ENCODE measurements at places on chromosomes 12 and 14.

- no peak for DNase-seq
Measured at GRCh38 chr12:24767016-24767415, 181.9 kb downstream of the BCAT1 start.

- no peak for DNase-seq
Measured at GRCh38 chr14:76337635-76338545, 38.0 kb upstream of the ESRRB start.

- DNase-seq = no peak
Measured at GRCh38 chr14:65131301-65131701, 29.0 kb upstream of the MAX start.

- DNase-seq = no peak
Measured at GRCh38 chr12:14308516-14308915, 57.0 kb upstream of the ATF7IP start.

DNA sequence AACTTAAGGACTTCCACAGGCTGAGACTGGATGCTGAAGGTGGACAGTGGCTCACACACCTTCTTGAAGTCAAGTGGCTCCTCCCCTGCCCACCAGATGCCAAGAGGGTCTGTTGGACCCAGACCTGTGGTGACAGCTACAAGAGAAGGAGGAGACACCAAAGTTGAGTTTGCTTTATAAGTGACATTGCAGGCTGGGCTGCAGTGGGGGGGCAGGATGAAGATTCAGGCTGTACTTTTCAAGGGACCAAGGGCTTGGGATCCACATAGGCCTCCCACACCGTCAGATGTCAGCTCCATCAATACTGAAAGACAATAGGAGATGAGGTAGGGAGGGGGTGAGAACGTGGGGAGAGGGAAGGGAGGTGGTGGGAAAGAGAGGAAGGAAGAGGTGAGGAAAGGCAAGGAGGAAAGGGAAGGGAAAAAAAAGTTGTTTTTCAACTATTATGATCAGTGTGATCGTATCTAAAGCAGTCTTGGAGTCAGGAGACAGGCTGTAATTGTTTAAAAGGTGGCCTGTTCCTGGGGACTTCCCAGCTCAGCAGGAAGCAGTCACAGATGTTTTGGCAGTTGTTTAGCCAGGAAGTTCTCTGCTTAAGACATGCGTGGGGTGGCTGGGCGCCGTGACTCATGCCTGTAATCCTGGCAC lies 84.1 kb upstream of the RESF1 start:
- DNase-seq = peak; percentile 55

- DNase-seq = no peak
Measured at GRCh38 chr12:54605138-54605970, 16.9 kb upstream of the PPP1R1A start.

GRCh38 chr12:114166362-114166761 lies 200.2 kb upstream of the RBM19 start:
- DNase-seq = peak; percentile 16

DNA sequence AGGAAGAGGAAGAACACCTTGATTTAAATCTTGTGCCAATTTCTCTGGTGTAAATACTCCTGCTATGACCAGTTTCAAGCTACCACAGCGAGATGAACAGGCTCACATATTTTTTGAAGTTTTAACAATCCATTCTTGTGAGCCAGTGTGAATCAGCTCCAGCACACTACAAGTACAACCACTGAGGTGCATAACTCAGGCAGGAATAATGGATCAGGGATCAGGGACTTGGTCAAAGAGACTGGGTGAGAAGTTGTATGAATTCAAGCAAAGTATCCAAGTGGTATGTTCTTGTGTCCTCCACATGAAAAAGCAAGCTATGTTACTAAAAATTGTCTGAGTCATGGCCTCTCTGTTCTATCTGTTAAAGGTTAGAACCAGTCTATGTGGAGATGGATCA lies 35.2 kb upstream of the KITLG start:
- no peak for DNase-seq

- DNase-seq = no peak
Measured at GRCh38 chr12:11674894-11675390, 25.5 kb downstream of the ETV6 start.

- no peak for DNase-seq
Measured at GRCh38 chr12:21428241-21428640, 9.2 kb upstream of the PYROXD1 start.

DNA sequence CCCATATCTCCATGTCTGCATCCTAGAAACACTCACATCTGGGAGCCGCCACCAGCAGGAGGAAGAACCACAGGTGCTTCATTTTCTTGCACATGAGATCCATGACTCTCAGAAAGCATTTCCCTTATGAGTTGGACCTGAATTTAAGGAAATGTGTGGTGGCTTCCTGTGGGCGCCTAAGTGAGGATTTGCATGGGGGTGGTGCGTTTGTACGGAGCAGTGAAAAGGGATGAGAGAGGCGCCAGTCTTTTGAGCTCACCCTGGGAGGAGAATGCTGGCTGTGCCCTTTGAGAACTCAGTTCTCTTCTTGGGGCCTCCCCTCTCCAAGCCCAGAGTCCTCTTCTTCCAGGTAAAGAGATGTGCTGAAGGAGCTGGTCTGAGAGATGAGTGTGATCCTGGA lies 895.7 kb downstream of the TMEM121 start:
- no peak for DNase-seq

- DNase-seq = no peak
Measured at GRCh38 chr12:3124917-3125316, 47.7 kb downstream of the TSPAN9 start.

- no peak for DNase-seq
Measured at GRCh38 chr12:89355243-89356068, 3.2 kb upstream of the DUSP6 start.

GRCh38 chr14:54893151-54893760 lies 9.4 kb downstream of the GCH1 start:
- DNase-seq = no peak

- no peak for DNase-seq
Measured at GRCh38 chr12:27802511-27802910, 22.5 kb upstream of the MANSC4 start.

DNA sequence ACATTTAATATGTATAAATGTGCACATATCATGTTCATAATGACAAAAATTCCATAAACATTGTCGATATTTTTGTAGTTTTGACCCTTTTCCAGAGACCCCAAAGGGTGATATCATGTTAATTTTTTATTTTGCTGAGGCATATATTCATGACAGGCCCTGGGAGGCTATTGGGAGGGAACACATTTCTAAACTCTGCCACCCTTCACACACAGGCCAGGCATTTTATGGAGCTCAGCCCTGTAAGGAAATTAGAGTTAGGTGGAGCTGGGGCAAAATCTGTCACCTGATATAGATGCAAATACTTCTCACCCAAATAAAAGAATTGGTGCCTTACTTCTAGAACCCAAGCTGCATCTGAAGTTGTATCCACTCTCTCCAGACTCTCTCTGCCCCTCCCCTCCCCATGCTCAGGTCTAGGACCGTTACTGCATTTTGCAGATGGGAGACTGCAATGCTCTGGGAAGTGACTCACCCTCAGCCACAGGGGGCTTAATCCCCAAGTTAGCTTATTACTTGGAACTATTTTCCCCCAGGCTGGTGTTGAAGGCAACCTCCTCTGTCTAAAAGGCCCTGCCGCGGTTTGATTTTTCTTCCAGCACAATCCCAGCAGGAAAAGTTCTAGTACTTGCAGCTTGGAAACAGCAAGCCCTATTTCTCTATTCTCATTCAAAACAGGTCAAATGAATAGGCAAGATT lies 238.9 kb downstream of the EMP1 start:
- DNase-seq = no peak

GRCh38 chr12:53644133-53644532 lies 18.0 kb upstream of the ATF7 start:
- no peak for DNase-seq

DNA sequence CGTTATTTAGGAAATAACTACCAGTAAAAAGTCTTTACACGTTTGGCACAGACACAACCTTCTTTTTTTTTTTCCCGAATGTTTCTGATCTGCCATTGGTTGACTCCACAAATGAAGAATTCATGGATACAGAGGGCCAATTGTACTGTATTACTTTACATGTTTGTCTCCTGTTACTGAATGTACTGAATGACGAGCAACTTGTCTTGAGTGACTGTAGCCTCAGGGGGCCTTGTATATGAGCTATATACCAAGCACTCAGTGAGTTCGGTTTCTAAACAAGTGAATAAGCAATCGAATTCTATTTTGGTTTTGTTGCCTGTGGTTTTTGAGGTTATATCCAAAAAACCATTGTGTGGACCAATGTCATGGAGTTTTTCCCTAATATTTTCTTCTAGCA lies 480.0 kb upstream of the SYT1 start:
- no peak for DNase-seq

DNA sequence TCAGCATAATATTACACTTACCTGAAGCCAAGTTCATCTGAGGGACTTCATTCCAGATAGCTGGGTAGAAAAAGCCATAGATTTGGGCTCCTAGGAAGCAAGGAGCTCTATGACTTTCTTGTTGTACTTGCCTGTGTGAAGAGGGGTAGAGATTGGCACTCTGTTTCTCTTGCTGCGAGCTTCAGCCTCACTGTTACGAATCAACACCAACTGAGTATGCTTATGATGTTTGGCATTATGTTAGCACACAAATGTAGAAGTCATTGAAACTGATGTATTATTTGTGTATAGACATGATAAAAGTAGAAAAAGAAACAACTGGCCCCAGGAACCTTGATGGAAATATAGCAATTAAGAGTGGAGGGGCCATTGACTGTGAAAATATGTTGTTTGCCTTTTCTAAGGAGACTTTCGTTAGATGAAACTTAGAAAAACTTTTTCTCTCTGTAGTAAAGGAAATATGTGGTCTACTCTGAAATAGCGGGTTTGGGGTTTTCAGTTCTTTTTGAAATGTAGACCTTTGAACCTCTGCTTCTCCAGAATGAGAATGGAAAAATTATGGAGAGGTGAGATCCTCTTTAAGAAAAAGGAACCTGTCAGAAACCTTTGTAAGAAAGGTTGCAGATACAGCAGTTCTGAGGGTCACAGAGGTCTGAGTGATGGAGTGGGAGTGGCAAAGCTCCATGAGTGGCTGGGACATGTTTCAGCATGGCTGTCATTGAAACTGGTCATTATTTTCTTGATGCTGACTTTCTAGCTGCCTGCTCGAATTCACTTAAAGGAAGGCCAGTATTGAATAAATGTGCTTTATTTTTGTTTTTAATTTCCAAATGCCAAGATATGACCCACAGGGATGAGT lies 159.9 kb downstream of the GCH1 start:
- no peak for DNase-seq

GRCh38 chr12:129937426-129937825 lies 33.6 kb upstream of the TMEM132D start:
- no peak for DNase-seq

- DNase-seq = no peak
Measured at GRCh38 chr14:100406505-100407131, 83.5 kb downstream of the SLC25A47 start.

- DNase-seq = no peak
Measured at GRCh38 chr14:68602507-68602906, 190.4 kb downstream of the ZFP36L1 start.

DNA sequence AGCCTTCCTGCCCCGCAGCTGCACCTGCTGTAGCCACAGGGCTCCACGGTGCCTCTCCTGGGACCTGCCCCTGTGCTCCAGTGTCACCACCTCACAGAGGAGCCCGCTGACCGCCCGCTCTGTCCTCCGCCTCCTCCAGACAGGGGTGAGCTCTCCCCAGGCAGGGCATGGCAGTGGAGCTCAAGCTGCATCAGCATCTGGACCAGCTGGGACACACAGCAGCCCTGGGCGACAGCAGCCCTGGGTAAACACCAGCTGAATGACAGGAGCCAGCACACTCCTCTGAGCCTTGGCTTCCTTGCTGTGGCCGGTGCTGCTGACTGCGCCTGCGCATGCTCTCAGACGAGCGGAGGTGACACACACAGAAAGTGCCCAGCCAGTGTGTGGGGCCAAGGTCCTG lies 22.0 kb downstream of the CHGA start:
- DNase-seq = no peak

DNA sequence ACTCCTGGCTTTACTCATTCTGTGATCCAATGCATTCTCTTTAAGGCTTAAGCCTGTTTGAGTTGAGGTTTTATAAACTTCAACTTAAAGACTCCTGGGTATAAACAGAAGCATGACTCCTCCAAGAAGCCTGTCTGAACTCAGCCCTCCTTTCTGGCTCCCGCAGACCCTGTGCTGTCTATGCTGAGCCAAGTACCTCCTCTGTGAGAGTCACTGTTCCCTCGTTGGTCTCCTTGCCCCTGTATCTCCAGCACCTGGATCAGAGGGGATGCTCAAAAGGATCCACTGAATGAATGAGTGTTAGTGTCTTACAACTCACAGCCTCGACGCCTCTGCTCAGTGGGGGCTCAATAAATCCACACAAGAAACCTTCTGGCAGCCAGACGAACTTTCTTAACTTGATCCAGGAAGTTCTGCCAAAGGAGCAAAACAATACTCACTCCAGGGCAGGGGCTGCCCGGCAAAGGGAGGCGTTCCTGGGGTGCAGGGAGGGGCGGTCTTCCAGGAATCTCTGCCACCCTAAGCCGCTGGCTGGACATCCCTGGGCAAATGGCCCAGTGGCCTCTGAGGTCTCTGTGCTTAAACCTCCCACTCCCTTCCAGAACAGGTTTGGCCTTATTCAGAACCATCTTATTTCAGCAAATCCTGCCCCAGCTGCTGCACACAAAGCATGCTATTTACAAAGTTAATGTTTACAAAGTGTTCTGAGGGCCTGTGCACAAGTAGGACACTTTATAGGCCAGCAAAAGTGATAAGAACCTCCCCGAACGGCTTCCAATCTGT lies 32.9 kb downstream of the MAP1LC3B2 start:
- peak; percentile 72 for DNase-seq

DNA sequence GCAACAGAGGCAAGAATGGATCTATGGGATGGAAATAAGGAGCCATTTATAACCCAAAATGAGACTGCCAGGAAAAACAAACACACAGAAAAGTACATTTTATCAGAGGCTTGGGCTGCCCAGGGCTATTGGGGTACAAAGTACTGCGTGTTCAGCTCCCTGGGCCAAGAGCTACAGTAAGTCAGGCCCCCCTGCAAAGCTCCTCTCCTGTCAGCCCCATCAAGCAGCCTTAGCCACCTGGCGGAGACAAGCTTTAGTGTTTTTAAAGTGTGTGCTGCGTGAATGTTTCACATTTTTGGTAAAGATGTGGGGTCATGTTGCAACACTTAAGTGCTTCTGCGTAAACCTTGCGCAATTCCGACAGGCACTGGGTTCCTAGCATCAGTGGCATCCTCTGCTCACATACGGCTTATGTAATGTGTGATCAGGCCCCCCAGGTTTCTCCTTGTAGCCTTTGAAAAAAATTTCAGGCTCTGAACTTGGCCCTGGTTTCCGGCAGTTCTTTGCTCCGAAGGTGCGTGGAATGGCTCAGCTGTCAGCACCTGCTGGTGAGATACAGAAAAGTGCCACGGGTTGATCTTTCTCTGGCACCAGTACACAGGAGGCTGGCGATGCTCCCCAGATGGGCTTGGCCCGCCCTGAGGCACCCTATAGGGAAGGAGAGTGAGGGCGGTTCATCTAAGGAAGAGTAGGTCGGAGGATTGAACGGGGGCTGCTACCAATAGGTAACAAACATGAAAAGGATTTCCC lies 198.7 kb upstream of the EEA1 start:
- DNase-seq = peak; percentile 37

- DNase-seq = no peak
Measured at GRCh38 chr14:66015071-66015780, 470.9 kb upstream of the CCDC196 start.
